PC-3 (cell line): ENCODE measurements at places on chromosomes 7 and 10. TPM values are rescaled to one million over a fixed set of nuclear protein-coding genes. Genes with fewer than 3 reads are reported as not detected.

- DNase-seq, result no peak
Observed at GRCh38 chr10:132970641-132971438, 28.5 kb upstream of the CFAP46 start.

- no peak for DNase-seq
Observed at GRCh38 chr10:97060441-97061084, 125.2 kb downstream of the SLIT1 start.

HMX3 gene
- 0.51 TPM in 1 of 2 replicates, not detected in the other for total RNA-seq

DNA sequence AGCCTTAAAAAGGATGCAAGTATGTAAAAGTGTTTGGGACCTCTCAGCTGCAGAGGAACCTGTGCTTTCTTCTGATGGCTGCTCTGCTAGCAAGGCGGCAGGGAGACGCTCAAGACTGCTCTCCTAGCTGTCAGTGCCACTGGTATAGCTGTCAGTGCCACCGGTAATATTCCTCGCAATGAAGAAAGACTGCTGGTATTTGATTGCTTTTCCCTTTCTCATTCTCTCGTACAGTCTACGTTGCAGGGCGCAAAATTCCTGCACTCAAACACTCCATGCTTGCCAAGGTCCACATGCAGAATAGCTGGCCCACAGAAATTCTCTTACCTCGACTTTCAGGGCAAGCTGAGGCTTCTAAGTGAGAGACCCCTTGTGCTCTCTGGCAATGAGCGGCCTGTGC lies 432.6 kb upstream of the KLF6 start:
- DNase-seq, result no peak

ZNF804B gene
- total RNA-seq, result not detected in 2 replicates

DNA sequence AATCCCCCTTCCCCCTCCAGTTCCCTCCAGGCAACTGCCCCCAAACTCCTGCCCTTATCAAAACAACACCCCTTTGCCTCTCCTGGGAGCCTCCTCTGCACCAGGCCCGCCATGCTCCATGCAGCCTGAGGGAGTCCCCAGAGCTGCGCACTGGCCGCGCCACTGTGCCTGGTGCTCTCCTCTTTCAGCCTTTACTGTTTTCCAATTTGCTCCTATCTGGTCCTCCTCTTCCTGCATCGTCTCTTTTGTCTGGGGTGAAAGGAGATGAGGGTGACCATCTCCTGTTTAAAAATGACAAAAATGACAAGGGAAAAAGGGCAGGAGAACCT lies 165.8 kb upstream of the ADCY1 start:
- DNase-seq, result no peak

- DNase-seq, result no peak
Observed at GRCh38 chr7:134660961-134661376, 14.3 kb downstream of the BPGM start.

GRCh38 chr7:81244224-81244623 lies 325.4 kb upstream of the SEMA3C start:
- DNase-seq, result peak; percentile 16

DNA sequence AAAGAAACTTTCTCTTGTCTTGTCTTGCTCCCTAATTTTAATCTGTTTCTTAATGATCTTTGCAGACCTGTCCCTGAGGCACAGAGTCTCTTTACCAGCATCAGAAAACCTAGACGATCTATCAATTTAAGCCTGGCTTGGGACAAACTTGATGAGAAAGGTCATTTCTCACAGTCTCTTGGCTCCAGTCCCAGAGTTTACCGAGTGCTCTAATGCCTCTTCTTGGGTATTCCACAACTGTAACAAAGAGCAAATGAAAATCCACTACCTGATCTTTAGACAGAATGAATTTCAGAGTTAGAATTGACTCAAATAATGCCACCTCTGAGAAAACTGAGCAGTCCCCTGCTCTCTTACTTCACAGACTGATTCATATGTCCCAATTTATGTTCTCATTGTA lies 106.4 kb upstream of the DNAJB12 start:
- DNase-seq, result no peak
